Activated CD4-positive, alpha-beta T cell treated with anti-CD3 and anti-CD28 coated beads, Interleukin-2, amount 50 U/mL, for 48 hours (primary cell): ENCODE measurements at places on chromosomes 5 and 9.

GRCh38 chr9:125986966-125987365, 239.8 kb downstream of the PBX3 start:
- DNase-seq, result no peak

DNA sequence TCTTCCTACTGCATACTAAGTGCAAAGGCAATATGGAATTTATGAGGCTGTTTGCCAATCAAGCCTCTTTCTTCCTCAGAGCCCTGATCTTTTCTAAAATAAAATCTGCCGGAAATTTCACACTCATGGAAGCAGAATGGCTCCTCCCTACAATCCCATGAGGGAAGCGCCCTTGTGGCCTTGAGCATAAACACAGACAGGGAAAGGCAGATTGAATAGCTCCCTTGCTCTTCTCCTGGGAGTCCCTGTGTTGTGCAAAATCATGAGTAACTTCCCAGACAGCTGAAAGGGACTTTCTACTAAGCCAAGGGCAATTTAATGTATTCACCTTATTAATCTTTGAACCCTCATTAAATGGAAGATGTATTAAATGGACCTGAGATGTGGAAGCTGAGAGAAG, 226.1 kb upstream of the PIK3R1 start:
- DNase-seq, result no peak

DNA sequence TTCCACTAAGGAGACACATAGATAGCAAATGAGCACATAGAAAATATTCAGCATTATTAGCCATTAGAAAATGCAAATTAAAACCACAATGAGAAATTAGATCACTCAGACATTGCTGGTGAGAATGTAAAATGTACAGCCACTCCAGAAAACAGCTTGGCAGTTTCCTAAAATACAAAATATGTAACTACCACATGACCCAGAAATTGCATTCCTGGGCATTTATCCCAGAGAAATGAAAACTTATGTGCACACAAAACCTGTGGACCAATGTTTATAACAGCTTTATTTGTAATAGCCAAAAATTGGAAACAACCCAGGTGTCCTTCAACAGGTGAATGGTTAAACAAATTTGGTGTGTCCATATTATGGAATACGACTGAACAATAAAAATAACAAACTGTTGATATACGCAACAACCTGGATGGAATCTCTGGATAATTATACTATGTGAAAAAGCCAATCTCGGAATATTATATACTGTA, 34.8 kb upstream of the SHC3 start:
- no peak for DNase-seq

- no peak for DNase-seq
Observed at GRCh38 chr9:77028478-77028877, 9.0 kb downstream of the FOXB2 start.

DNA sequence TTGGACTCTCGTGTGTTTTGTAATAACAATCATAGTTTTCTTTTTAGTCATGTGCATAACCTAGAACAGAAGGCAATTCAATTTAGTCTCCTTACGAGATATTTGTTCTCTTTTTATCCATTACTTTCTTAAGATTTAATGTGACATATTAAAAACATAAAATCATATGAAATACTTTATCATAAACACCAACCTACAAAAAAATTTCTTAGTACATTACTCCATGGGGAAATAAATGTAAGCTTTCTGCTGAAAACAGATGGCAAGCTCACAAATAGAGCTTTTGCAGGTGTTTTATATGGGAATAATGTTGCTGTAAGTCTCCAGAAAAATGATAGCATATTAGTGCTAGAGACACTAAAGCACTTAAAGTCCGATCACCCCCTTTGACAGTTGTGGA, 1035.2 kb upstream of the ARRDC3 start:
- no peak for DNase-seq

- peak; percentile 45 for DNase-seq
Observed at GRCh38 chr5:96614110-96614691, 48.0 kb upstream of the CAST start.

GRCh38 chr9:99020786-99021436, 77.2 kb downstream of the COL15A1 start:
- no peak for DNase-seq

DNA sequence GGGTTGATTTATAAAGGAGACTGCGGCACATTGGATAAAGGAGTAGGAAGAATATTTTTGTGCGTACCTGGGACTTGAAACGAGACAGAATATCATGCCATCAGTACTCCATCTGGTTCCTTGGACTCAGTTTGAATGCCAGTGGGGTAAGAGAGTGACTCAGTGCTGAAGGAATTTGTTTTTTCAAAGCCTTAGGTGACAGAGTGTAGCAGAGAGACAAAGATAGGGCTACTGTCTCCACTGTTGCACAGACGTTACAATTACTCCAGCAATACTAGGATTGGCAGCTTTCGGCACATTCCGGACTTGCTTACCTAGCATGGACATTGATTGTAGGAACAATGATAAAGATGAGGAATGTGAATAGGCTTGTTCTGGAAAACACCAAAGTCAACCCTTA, 250.7 kb downstream of the KCTD16 start:
- no peak for DNase-seq

GRCh38 chr5:115389034-115389798, 92.8 kb upstream of the CCDC112 start:
- no peak for DNase-seq

- no peak for DNase-seq
Observed at GRCh38 chr5:8766448-8766847, 779.4 kb downstream of the SEMA5A start.

GRCh38 chr5:17260549-17260948, 43.1 kb downstream of the BASP1 start:
- DNase-seq, result no peak

DNA sequence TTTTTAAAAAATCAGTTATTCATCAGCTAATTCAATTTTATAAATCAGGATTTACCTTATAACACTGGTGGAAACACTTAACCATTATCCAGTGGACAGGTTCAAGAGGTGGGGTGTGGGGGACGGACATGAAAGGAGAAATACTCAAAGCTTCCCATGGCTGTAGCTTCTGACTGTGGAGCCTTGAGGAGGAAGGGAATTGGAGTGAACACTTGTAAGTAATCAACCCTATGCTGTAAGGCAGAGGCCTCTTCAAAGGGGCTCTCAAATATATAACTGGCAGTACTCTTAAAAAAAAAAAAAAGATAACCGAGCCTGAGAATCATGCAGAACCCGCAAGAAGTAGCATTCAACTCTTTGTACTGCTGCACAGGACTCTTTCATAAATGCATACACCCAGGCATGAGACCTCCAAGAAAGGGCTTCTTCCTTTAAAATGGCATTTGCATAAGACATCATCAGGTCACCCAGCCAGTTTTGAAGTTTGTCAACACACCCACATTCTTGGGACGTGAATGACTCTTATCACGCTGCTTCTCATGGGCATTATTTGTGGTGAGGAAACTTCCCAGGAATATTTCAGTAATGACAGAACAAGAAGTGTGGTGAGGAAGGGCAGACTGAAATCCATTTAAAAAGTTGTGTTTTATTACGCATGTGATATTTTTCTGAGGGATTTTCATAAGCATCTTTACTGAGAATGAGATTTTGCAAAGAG, 8.1 kb downstream of the OSMR start:
- no peak for DNase-seq

GRCh38 chr5:35678661-35679060, 61.0 kb downstream of the SPEF2 start:
- DNase-seq, result no peak

DNA sequence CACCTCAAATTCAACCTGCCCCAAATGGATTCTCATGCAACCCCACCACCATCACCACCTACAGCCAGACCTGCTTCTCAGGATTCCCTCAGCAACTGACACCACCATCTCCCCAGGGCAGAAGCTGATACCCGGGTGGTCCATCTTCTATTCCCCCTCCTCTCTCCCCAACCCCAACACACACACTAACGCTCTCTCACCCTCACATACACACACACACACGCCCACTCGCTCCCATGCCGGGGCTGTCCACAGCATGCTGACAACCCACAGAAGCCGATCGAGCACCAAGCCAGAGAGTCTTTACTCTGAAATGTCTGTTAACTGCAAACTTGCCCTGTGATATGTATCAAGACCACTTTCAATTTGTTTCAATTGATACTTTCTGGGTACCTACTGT, 28.4 kb downstream of the B4GALT1 start:
- DNase-seq, result no peak

DNA sequence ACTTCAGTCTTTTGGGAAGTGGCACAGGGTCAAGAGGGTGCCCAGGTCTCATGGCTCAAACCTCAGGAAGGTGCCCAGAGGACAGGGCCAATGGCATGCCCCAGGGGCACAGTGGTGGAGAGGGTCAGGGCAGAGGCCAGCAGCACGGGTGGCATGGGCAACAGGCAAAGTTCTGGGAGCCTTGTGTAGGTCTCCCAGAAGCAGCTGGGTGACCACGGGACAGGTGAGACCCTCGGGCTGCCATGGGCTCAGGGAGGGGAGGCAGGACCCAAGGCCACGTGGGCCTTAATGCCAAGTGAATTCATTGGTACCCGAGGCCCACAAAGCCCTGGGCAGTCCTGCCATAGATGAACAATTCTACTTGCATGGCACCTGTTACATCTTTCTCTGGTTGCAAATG, 72.4 kb upstream of the ADAMTS2 start:
- DNase-seq, result no peak

GRCh38 chr5:93800988-93801811, 59.8 kb upstream of the POU5F2 start:
- no peak for DNase-seq

- no peak for DNase-seq
Observed at GRCh38 chr5:74222806-74223205, 417.7 kb downstream of the ENC1 start.

GRCh38 chr9:21801683-21802417, 586 bp upstream of the MTAP start:
- DNase-seq, result peak; percentile 35

GRCh38 chr5:43839218-43839617, 236.2 kb downstream of the NNT start:
- DNase-seq, result no peak

DNA sequence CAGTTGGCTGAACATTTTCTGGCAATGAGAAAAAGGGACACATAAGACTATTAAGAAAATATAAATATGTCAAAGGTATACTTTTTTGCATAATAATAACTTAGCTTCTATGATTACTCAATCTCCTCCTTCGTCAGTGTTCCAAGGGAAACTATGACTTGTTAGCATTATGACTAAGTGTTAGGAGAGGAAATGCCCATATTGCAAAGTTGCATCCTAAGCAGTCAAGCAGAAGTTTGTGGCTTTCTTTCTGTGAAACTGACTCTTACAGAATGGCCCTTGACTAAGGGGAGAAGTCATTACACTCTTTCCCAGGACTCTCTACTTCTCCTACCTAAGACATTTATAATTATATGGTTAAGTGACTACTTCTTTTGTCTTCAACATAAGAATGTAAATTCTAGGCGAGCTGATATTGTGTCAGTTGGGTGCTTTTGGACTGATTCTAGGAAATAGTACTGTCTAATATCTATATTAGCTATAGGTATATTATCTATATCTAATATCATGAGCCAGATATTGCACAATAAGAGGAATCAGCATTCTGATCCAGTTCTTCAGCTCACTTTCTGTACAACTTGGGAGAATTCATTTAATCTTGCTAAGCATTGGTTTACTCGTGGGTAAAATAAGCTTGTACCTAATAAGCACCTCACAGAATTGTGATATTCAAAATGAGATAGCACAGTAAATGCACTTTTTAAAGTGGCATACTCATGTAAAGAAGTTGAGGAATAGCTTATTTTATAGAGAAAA, 16.4 kb upstream of the SPINK6 start:
- no peak for DNase-seq
